ENCODE measurements at places on chromosomes 12 and 14.

GRCh38 chr12:59484575-59484974 lies 111.3 kb upstream of the SLC16A7 start:
- ATAC-seq: no peak

DNA sequence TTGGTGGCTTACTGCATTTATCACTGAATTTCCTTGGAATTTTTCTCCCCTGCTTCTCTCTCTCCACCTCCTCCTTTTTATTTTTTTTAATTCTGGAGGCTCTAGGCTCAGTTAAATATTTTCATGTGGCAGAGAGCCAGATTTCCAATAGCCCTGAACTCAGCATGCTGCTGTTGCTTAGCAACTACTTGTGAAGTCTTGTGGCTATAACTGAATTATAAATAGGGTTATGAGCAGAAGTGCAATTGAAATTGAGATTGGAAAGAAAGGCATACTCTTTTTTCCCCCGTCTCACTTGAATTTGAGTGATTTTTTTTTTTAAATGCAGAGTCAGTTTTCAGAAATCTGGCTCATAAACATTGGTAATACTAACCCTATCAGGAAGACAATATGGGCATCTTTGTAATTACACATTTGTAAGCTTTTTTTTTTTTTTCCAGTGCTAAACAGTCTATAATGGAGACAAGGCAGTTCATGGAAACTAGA lies 38.3 kb downstream of the ATF7IP start:
- ATAC-seq: no peak

- ATAC-seq: no peak
Measured at GRCh38 chr14:88599326-88599725, 36.5 kb downstream of the ZC3H14 start.

GRCh38 chr14:100827101-100828021 lies 1.4 kb downstream of the MEG3 start:
- ATAC-seq: no peak

GRCh38 chr14:28494196-28494595 lies 272.4 kb upstream of the FOXG1 start:
- peak; percentile 99 for ATAC-seq

- ATAC-seq: no peak
Measured at GRCh38 chr12:127928615-127929571, 338.1 kb upstream of the TMEM132C start.

DNA sequence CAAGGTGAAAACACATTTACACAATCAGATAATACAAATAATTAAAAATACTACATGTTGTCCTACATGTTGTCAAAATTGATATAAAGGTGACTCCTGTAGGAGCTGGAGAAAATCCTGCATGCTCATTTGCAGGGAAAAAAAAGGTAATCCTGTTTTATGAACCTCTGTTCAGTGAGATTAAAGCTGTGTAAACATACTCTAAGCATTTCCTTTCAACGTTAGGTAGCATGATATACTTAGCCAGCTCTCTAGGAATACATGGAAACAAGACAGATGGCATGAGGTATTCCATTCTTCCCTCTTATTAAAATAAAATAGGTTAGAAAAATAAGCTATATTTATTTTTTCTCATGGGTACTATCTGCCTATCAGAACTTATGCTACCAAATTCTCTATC lies 635.7 kb upstream of the FLRT2 start:
- ATAC-seq: no peak

DNA sequence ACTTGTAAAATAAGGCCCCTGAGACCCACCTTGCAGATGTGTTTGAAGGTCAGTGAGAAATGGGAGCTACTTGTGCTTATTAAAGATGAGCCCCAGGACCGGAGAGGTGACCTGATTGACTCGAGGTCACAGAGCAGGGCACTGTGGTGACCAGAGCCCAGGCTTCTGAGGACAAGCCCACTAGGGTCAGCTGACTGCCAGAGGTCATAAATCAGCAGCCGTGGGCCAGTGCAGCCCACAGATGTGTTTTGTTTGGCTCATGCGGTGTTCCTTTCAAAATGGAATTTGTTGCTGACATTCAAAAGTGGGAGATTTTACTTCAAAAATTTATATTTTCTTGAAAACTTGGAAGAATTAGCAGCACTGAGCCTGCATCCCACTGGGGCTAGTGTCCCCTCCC lies 24.5 kb downstream of the JDP2 start:
- no peak for ATAC-seq

DNA sequence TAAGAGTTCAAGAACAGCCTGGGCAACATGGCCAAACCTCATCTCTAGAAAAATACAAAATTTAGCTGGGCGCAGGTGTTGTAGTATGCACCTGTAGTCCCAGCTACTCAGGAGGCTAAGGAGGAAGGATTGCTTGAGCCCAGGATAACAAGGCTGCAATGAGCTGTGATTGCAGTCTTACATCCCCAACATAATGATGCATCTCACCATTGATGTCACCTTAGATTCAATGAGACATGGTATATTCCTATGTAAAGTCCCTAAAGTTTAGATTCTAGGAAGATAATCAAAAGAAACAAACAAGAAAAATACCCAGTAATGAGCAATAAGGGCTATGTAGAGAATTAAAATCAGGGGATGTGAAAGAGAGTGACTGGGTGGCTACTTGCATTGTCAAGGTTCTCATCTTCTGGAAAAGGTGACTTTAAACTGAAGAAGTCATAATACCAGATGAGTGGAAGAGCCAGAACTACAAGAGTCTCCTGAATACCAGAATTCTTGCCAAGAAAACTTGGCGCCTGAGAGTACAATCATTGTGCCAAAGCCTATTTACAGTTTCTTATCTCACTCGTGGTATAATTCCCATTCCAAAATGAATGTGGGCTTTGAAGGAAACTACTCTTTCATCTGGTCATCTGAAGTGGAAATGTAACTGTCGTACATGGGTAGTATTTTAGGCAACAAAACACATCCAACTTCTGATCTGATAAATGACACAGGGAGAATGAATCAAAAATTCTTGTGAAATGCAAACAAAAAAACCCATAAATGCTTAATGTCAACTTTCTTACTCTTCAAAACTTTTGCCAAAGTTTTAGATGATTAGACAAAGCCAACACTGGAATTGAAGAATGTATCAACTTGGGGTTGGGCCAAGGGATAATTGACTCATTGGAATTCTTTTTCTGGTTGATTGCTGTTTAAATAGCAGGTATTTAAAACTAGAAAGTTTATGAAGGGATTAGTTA lies 81.1 kb upstream of the ST8SIA1 start:
- peak; percentile 48 for ATAC-seq

GRCh38 chr12:128619263-128619662 lies 204.5 kb downstream of the SLC15A4 start:
- no peak for ATAC-seq

GRCh38 chr12:12228402-12228801 lies 38.4 kb downstream of the LRP6 start:
- no peak for ATAC-seq

GRCh38 chr14:59847711-59848110 lies 22.9 kb downstream of the RTN1 start:
- ATAC-seq: no peak

- no peak for ATAC-seq
Measured at GRCh38 chr12:67890726-67891258, 98.5 kb upstream of the IFNG-AS1 start.

- no peak for ATAC-seq
Measured at GRCh38 chr12:124436366-124436765, 131.0 kb downstream of the NCOR2 start.

DNA sequence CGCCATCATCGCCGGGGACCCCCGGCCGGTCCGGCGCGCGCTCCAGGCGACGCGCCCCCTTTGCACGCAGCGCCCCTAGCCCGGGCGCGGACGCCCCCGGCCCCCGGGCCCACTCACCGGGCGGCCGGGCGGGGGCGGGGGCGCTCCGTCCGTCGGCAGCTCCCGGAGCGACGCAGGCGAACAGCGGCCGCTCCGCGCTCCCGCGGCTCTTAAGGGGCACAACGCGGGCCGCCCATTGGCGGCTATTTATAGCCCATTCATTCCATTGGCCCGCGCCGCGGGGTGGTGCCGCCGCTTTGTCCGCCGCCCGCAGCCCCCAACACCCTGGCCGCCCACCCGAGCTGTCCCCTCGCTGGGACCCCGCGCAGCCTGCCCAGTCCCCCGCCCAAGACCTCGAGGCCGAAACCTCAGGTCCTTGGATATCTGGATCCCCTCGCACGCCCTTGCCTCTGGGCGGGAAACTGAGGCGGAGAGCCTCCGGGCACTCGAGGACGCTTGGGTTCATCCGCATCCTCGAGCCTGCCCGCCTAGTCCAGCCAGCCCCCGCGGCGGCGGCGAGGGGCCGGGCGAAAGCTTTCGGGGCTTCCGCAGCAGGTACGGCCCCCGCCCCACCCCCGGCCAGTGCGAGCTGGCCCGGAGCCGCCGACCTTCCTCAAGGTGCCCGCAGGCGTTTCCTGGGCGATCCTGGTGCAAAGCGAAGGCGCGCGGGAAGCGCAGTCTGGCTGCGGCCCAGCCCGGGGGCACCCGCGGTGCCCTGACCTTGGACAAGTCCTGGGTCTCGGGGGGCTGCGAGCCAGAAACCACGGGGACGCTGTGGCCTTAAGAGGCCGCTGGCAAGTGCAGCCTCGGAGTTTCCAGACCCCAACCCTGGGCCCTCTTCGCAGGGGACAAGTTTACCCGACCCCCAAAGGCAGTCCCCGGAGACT lies at the start of gene CKB:
Gene CKB (minus strand): TSS at position 182 of the 926 bp plus-strand sequence. CDS start 337 bp downstream, outside the sequence.
- ATAC-seq: no peak

DNA sequence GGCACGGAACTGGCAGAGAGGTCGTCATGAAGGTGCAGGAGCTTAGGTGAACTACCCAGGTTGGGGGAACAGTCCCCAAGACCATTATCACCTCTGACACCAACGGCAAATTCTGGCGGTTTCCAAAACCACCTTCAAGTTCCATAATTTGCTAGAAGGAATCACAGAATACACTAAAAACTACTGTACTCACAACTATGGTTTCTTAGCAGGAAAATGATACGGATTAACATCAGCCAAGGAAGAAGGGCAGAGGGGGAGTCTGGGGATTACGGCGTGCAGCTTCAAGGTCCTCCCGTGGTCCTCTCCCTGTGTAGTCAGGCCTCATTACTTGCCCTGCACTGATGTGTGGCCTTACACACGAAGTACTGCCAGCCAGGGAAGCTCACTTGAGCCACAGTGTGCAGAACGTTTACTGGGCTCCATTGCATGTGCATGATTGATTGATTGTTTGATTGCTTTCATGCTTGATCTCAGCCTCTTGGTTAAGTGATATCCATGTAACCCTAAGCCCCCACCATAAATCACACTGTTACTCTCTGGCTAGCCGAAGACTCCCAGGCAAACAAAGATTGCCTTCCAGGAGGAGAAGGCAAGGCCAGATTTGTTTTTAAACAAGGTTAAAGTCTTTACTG lies 837 bp upstream of the STX2 start:
- no peak for ATAC-seq

DNA sequence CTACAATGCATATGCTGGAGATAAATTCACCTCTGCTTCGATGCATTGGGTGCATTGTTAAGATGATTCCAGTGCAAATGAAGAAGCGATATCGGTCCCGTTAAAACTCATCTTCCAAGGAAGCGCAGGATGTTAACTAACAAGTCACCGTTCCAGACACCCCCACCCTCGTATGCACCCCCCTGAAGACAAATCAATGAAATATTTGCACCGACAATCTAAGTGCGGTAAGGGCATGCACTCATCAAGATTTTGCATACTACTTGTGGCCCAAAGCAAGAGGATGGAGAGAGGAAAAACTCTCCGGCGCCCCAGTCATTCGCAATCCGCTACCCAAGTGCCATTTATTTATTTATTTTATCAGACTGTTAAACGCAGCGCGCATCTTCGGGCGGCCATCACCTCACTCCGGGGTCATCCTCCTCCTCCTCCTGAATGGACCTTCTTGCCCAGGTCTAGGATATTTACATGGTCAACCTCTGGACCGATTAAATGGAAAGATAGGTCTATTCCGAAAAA lies 1.2 kb downstream of the NOVA1 start:
- no peak for ATAC-seq

- ATAC-seq: no peak
Measured at GRCh38 chr12:69844836-69845235, 19.8 kb downstream of the MYRFL start.

Measured in esophagus mucosa (tissue), 1 donor.